Chondrocyte (in vitro differentiated cells): ENCODE measurements at places on chromosomes 1 and 21. TPM values are rescaled to one million over a fixed set of nuclear protein-coding genes. Genes with fewer than 3 reads are reported as not detected.

DNA sequence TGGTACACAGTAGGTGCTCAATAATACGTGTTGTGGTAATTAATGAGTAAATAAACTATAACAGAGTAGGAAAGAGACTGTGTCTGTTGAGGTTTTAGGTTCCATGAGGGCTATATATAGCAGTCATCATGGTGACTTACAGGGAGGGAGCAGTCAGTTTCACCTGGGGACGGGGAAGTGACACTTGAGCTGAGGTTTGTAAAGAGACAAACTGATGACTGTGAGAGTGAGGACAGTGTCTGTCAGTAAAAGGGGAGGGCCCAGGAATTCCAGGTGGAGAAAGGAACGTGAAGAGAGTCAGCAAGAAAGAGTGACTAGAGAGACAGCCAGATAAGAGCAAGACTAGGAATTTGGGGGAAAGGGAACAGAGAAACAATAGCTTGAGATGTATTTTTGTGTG is 30.2 kb downstream of the ABCA4 start:
- H3K4me3 ChIP-seq: no peak overlapping the region
- peaks cover 51% of the 10 kb centered on the region for H3K4me1 ChIP-seq

DNA sequence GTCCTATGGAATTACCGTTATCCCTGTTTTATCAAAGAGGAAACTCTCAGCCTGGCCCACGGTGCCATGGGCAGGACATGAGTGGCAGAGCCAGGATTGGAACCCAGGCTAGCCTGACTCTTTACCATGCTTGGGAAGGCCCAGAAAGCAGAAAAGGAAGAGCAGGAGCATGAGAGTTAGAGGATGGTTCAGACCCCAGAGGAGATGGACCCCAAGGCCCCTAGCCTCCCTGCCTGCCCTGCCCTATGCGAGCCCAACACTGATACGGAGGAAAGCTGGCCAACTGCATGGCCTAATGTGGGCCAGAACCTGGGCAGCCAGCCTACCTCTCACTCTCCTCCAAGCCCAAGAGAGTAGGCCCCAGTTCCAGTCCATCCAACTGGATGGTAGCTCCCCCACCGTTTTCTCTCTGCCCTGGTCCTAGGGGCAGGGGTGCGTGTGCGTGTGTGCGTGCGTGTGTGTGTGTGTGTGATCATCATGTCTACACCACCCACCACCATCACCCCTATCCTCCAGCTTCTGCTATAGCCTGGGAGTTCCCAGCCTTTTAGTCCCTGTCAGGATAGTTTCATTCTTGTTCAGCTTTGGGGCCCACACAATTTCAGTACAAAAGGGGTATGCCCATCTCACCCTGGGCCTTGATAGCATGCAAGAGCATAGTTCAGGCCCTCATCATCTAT is 15.4 kb upstream of the MEX3A start:
- no peak for DNase-seq
- peak overlapping the region; percentile 98 for H3K27ac ChIP-seq
- H3K36me3 ChIP-seq: peaks cover 5% of the 10 kb centered on the region
- peaks cover 46% of the 10 kb centered on the region for H3K4me1 ChIP-seq
- H3K27me3 ChIP-seq: no peaks in the 10 kb centered on the region
- no peak overlapping the region for H3K4me3 ChIP-seq

GRCh38 chr21:14526836-14527695 is 19.0 kb downstream of the SAMSN1 start:
- no peaks in the 10 kb centered on the region for H3K27me3 ChIP-seq
- DNase-seq: no peak
- no peak overlapping the region for H3K27ac ChIP-seq
- H3K4me1 ChIP-seq: no peaks in the 10 kb centered on the region

DNA sequence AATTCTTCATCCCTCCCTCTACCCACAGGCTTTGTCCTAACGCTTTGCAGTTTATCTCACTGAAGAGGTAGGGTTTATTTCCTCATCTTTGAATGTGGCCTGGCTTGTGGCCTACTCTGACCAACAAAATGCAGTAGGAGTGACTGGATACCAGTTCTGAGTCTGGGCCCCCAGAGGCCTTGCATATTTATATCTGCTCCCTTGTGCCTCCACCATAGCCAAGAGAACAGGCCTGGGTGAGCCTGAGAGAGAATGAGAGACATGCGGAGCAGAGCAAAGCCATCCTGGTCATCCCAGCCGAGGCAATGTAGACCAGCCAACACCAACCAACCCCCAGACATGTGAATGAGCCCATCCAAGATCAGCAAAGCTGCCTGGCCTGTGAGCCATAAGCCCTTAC is 30.3 kb downstream of the SMIM12 start:
- no peak overlapping the region for H3K27ac ChIP-seq
- H3K4me3 ChIP-seq: no peak overlapping the region
- H3K4me1 ChIP-seq: peaks cover 14% of the 10 kb centered on the region
- DNase-seq: no peak
- H3K36me3 ChIP-seq: peaks cover 2% of the 10 kb centered on the region

GRCh38 chr21:34795175-34795547 is 126.4 kb downstream of the CLIC6 start:
- H3K4me3 ChIP-seq: no peak overlapping the region
- H3K36me3 ChIP-seq: peaks cover 32% of the 10 kb centered on the region
- no peak for DNase-seq
- H3K4me1 ChIP-seq: peaks cover 28% of the 10 kb centered on the region
- no peaks in the 10 kb centered on the region for H3K27me3 ChIP-seq

GRCh38 chr1:159239551-159240220 is 35.0 kb downstream of the ACKR1 start:
- no peak overlapping the region for H3K27ac ChIP-seq
- H3K4me1 ChIP-seq: no peaks in the 10 kb centered on the region
- no peaks in the 10 kb centered on the region for H3K27me3 ChIP-seq

DNA sequence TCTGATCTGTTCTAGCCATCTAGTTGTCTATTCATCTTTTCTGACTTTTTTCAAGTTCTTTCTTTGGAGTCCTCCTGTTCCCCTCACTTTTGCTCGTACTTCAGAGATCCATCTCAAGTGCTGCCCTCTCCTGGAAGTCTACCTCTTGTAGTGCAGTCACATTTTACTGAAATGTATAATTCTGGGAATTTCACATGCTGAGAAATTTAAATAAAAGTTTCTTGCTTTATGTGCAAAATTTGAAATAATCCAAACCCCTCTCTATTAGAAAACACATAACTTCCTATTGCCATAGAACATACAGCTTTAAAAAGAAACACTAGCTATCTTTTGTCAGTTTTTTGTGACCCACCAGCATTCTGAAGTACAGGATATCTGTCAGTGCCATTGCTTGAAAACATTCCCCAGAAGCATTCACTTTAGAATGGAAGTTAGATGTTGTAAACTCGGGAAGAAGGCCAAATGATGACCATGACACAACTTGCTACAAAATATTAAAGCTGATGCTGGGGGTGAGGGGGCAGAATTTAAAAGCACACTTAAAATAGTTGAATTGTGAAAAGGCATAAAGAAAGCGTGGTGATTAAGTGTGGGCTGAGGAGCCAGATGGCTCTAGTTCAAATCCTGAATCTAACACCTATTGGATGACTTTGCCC is 22.0 kb downstream of the RLF start:
- H3K27me3 ChIP-seq: no peaks in the 10 kb centered on the region
- H3K4me1 ChIP-seq: peaks cover 47% of the 10 kb centered on the region
- H3K36me3 ChIP-seq: no peaks in the 10 kb centered on the region
- peak overlapping the region; percentile 13 for H3K27ac ChIP-seq
- H3K4me3 ChIP-seq: no peak overlapping the region

- peaks cover 63% of the 10 kb centered on the region for H3K4me1 ChIP-seq
- H3K27me3 ChIP-seq: no peaks in the 10 kb centered on the region
- peak overlapping the region; percentile 91 for H3K27ac ChIP-seq
- H3K36me3 ChIP-seq: peaks cover 9% of the 10 kb centered on the region
Observed at GRCh38 chr21:45151445-45152160, 77.2 kb downstream of the ADARB1 start.

- DNase-seq: no peak
- H3K36me3 ChIP-seq: no peaks in the 10 kb centered on the region
- peak overlapping the region; percentile 74 for H3K27ac ChIP-seq
Observed at GRCh38 chr1:235199441-235199840, 38.4 kb upstream of the RBM34 start.

- DNase-seq: no peak
- H3K36me3 ChIP-seq: no peaks in the 10 kb centered on the region
- H3K4me3 ChIP-seq: no peak overlapping the region
Observed at GRCh38 chr1:77068013-77068412, 151.2 kb downstream of the PIGK start.

GRCh38 chr21:16538936-16539440 is 809.2 kb downstream of the USP25 start:
- no peak for DNase-seq
- peaks cover 23% of the 10 kb centered on the region for H3K4me1 ChIP-seq
- H3K27me3 ChIP-seq: no peaks in the 10 kb centered on the region
- no peak overlapping the region for H3K4me3 ChIP-seq
- no peak overlapping the region for H3K27ac ChIP-seq
- peaks cover 5% of the 10 kb centered on the region for H3K36me3 ChIP-seq

DNA sequence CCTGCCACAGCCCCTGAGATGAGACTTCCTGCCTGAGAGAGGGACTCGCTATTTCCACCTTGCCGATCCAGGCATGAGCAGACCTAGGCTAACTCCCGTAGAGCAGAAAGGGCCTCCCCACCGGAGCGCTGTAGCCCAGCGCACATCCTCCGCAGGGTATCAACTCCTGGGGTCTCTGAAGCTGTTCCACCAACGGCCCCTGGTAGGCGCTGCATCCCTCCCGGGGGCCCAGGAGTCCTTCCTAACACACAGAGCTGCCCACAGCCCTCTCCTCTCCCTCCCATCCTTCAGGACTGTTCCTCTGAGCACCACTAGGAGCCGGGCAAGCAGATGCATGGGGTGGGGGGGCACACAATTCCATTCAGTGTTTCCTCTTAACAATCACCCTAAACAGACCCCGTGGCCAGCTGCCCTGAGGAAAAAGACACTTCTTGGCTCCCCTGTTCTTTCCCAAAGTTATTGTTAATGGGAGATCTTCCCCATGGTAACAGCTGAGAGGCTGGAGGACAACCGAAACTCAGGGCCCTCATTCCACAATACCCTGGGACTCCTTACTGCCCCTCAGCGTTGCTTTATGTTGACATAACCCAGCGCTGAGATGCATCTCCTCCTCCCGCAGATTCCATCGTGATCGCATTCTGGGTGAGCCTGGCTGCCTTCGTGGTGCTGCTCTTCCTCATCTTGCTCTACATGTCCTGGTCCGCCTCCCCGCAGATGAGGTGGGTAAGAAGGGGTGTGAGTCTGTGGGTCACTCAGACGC is 7.5 kb downstream of the MRAP start:
- H3K27ac ChIP-seq: no peak overlapping the region
- no peak for DNase-seq
- H3K36me3 ChIP-seq: peaks cover 12% of the 10 kb centered on the region
- H3K27me3 ChIP-seq: no peaks in the 10 kb centered on the region

GRCh38 chr1:17711941-17712340 is 43.2 kb upstream of the ACTL8 start:
- H3K4me3 ChIP-seq: no peak overlapping the region
- H3K27ac ChIP-seq: no peak overlapping the region
- no peak for DNase-seq
- H3K36me3 ChIP-seq: no peaks in the 10 kb centered on the region

GRCh38 chr1:152756872-152757271 is 953 bp upstream of the KPRP start:
- H3K4me1 ChIP-seq: no peaks in the 10 kb centered on the region
- no peak overlapping the region for H3K27ac ChIP-seq
- H3K36me3 ChIP-seq: no peaks in the 10 kb centered on the region

DNA sequence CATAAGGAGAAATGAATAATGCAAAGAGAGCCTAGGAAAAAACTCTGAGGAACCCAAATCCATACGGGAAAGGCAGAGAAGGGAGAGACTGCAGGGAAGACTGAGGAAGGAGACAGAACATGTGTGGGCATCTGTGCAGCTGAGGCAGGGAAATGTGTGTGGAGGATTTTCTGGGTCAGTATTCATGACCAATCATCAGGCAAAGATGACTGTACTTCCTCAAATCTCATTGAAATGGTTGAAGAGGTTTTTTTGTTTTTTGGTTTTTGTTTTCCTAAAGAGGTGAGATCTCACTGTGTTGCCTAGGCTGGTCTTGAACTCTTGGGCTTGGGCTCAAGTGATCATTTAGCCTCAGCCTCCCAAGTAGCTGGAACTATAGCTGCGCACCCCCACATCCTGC is 15.7 kb downstream of the DIP2A start:
- peaks cover 4% of the 10 kb centered on the region for H3K4me1 ChIP-seq
- H3K36me3 ChIP-seq: peaks cover 2% of the 10 kb centered on the region
- H3K27me3 ChIP-seq: no peaks in the 10 kb centered on the region
- no peak overlapping the region for H3K27ac ChIP-seq
- no peak for DNase-seq
- H3K4me3 ChIP-seq: no peak overlapping the region

DNA sequence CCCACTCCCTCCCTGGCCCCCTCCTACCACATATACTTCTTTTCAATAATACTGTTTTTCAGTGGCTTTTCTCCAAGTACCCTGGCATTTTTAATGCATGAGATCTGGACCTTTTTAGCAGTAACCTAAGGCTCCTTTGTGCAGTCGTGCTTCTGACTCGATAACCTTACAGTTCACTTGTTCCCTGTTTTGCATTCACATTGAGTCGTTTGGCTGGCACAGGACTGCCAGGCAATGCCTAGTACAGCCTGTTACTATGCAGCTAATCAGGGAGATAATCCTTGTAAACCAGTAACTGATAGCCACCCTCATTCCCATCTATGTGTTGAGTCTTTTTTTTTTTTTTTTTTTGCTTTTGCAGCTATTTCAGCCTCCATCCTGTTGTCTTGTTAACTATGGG is 3.7 kb downstream of the ATP1B1 start:
- DNase-seq: no peak
- H3K36me3 ChIP-seq: peaks cover 22% of the 10 kb centered on the region
- peak overlapping the region; percentile 98 for H3K27ac ChIP-seq
- peak overlapping the region; percentile 95 for H3K4me3 ChIP-seq
- peaks cover 73% of the 10 kb centered on the region for H3K4me1 ChIP-seq
- no peaks in the 10 kb centered on the region for H3K27me3 ChIP-seq

GRCh38 chr1:229714964-229715603 is 89.0 kb downstream of the URB2 start:
- no peak overlapping the region for H3K4me3 ChIP-seq
- peaks cover 52% of the 10 kb centered on the region for H3K4me1 ChIP-seq
- H3K27me3 ChIP-seq: no peaks in the 10 kb centered on the region
- peak overlapping the region; percentile 95 for H3K27ac ChIP-seq

DNA sequence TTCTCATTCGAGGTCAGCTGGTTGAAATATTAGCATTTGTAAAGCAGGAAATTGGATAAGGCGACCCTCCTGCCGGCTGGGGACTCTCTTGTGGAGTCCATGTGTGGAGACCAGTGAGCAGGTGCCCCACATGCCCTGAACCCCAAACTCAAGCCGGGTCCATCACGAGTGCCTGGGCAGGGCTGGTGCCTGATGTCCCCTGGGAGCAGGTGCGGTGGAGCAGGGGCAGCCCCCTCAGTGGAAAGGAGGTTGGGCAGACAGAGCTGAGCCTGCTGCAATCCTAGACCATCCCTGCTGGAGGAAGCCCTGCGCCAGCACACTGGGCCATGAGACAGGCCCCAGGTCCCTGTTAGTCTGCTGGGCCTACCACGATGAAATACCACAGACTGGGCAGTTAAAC is 395.6 kb downstream of the NPHP4 start:
- DNase-seq: no peak
- H3K36me3 ChIP-seq: no peaks in the 10 kb centered on the region
- no peaks in the 10 kb centered on the region for H3K4me1 ChIP-seq
- no peaks in the 10 kb centered on the region for H3K27me3 ChIP-seq
- H3K27ac ChIP-seq: no peak overlapping the region

The CELA2A gene
- not detected in 3 replicates for total RNA-seq

The IGSF21 gene
- total RNA-seq: not detected in 3 replicates

The CRB1 gene
- not detected in 3 replicates for total RNA-seq

The CSRP1 gene
- 1.3 to 7.1 TPM (median 5.9 TPM) in 3 replicates for total RNA-seq

The OR14C36 gene
- total RNA-seq: not detected in 3 replicates

The MPL gene
- not detected in 3 replicates for total RNA-seq

The PLPPR5 gene
- total RNA-seq: not detected in 3 replicates

The AQP10 gene
- not detected in 3 replicates for total RNA-seq
